Sciatic nerve (tissue), 2 donors: ENCODE measurements at places on chromosomes 1 and 21.

DNA sequence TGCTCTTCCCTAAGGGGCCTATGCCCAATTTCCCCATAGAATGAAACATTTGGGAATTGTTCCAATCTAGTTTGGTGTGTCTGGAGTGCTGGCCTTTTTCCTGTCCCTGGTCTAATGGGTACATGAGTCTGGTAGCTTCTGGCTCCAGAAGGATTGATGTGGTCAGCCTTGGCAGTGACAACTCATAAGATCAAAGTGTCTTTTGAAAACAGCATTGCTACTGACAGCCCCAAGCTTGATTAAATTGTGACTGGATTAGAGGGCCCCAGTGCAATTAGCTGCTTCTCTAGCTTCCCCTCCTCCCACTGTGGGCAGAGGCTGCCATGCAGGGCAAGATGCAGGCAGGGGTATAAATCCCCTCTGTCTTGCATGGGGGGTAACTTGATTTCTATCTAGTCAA, 130.9 kb downstream of the UCK2 start:
- DNase-seq = no peak

DNA sequence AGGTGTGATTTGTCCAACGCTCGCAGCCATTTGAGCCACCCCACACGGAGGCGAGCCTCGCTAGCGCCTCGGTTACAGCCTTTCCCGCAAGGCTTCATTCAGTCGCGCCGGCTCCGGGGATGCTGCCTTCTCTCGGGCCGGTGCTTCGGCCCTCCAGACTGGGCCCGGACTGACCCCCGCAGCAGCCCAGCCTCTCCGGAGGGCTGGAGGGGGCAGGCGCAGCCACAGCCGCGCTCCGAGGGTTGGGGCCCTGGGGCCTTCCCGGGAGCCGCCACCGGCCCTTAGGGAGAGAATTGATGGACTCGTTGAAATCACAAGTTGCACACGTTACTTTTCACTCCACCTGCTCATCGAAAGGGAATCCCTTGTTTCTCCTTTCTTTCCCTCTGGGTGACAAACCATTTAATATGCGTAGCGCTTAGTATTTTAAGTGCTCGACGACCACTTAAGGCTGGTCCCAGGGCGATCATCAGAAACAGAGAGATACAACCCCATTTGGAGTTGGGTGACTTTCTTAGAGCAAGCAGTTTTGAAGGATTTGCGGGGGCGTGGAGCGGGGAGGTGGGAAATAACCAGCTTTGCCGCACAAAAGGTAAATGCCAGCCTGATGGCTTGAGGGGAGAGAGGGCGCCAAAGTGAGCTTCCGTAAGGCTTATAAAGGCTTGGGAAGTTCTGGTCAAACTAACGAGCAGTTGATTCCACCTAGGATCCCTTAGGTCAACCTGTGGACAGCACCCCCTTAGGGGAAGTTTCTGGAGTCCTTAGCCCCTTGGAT, 24.6 kb upstream of the ENAH start:
- no peak for DNase-seq

DNA sequence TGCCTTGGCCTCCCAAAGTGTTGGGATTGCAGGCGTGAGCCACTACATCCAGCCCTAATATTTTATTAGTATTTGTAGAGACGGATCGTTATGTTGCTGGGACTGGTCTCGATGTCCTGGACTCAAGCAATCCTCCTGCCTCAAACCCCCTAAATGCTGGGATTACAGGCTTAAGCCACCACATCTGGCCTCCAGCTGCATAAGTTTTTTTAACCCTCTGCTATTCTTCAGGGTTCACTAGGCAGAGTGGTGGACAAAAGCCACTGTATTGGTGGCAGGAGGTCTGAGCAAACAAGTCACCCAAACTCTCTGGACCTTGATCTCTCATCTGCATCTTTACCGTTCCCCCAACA, 10.1 kb upstream of the CLIC4 start:
- no peak for DNase-seq

GRCh38 chr1:236489710-236490377, 33.9 kb upstream of the LGALS8 start:
- no peak for DNase-seq

DNA sequence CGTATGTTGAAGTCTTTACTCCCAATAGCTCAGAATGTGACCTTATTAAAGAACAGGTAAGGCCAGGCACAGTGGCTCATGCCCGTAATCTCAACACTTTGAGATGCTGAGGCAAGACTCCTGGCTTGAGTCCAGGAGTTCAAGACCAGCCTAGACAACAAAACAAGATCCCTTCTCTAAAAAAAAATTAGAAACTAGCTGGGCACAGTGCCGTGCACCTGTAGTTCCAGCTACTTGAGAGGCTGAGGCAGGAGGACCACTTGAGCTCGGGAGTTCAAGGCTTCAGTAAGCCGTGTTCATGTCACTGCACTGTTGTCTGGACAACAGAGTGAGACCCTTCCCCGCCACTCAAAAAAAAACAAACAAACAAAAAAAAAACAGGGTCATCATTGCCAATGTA, 171.3 kb downstream of the RERE start:
- no peak for DNase-seq

DNA sequence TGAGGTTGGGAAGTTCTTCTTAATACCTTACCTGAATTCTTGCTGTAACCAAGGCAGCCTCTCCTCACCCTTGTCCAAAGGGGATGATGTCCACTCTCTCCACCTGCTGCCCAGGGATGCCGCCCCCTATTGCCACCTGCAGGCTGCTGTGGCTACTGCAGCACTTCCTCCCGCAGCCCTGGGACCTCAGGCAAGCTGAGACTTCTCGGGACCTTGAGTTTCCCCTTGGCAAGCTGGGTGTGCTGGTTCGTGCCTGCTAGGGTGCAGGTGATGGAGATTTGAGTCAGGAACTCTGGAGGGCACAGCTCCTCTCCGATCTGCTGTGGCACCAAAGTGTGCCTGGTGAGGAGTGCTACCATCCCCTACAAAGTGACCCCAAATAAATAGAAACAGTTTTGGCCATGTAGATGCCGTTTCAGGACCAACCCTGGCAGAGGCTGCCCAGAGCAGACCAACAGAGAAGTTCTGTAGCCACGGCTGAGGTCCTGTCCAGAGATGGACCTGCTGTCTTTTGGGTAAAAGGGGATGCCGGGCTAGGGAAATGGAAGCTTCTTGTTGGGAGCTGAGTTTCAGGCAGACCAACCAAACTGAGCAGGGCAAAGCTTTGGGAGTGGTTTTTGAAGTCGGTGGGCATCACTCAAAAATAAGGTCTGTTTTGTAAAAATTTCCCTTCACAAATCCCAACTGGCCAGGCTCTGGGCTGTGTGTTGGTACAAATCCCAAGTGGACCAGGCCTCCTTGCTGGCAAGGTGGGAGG, 31.7 kb downstream of the RUNX3 start:
- peak; percentile 66 for DNase-seq

GRCh38 chr1:223248001-223248769, 105.1 kb upstream of the TLR5 start:
- no peak for DNase-seq

GRCh38 chr1:229203030-229203751, 67.7 kb upstream of the RAB4A start:
- DNase-seq = no peak

DNA sequence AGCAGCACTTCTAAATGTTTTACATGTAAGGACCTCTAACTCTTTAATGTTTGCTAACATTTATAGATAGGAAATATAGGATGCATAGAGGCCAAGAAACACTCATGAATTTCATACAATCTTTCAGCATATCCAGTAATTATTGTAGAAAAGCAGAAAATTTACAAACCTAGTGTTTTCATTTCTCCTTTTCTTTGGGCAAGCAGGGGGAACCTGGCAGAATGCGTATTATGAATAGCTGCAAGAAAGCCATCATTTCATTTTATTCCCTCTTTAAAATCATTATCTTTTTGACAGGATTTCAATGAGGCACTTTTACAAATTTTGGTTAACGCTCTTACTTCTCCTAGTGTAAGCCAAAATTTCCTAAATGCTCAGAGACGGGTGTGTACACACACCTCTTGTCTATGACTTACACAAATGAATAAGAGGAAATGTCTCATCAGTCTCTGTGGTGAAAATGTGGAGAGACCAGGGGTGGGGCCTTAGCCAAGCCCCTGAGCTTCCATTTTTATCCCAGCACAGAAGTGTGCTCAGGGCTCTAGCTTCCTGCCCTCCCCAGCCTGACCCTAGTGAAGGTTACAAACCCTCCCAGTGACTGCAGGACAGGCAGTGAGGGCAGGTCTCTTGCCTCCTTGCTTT, 91.6 kb downstream of the LRRC8C start:
- no peak for DNase-seq

DNA sequence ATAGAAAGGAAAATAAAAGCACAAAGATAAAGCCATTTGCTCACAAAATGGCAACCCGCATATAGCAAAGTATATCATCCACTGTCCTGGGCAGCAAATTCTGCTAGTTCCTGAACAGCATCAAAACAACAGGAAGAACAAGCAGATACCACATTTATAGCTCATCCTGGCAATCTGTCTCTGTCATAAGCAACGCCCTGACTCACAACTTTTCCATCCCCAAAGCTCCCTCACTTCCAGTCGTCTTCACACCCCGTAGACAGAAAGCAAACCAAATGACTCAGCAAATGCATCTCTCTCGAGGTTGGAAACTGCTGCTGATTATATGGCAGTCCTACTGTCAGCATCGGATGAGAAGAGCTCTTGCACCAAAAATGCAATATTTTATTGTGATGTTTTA, 65.8 kb downstream of the AK5 start:
- DNase-seq = no peak

GRCh38 chr1:2865571-2866421, 64.3 kb upstream of the TTC34 start:
- DNase-seq = no peak

GRCh38 chr1:160756849-160757201, 17.8 kb downstream of the SLAMF7 start:
- no peak for DNase-seq

DNA sequence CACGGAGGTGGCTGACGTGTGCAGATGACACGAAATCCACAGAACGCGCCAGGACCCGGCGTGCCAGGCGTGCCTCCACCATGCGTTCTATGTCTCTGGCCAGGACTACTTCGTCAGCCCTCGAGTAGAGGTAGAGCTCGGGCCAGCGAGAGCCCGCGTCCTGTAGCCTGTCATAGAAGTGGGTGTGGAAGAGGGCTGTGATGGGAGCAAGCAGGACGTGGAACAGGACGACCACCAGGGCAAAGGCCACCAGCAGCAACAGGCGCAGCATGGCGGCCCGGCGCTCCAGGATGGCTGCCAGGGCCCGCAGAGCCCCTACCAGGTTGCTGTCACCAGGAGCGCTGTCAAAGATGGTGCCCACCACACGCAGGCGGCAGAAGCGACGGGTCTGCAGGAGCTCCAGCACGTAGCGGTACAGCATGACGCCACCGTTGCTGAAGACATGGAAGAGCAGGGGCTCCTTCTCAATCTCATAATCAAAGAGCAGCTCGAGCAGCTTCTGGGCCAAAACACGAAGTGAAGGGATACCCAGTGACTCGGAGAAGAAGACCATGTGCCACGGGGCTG, 19.6 kb downstream of the TMEM53 start:
- no peak for DNase-seq

- DNase-seq = no peak
Measured at GRCh38 chr21:35426469-35426868, 377.4 kb upstream of the RUNX1 start.

DNA sequence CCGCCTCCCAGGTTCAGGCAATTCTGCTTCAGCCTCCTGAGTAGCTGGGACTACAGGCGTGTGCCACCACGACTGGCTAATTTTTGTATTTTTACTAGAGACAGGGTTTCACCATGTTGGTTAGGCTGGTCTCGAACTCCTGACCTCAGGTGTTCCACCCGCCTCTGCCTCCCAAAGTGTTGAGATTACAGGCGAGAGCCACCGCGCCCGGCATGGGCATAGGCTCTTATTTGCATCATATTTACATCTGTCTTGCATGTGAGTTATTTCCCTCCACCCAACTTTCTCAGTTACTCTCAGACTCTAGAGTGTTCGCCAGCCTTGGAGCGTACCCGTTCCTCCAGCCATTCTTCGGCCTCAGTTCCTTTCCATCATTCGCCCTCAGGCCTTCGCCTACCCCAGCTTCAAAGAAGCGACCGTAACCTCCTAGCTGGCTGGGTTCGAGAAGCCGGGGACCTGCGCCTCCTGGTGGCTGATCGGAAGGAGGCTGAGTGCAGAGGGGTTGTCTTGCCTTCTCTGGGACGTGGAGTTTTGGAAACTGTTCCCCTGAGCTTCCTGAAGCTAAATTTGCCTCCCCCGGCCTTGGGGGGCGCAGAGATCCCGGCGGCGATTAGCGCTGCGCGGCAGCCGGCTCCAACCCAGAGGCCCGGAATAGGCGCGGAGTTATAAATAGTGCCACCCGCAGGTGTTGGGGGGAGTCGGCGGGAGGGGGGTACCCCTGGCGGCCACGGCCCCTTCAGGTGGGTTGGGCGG, 3.6 kb upstream of the ZBTB7B start:
- peak; percentile 82 for DNase-seq

GRCh38 chr1:29303201-29304024, 67.1 kb downstream of the PTPRU start:
- DNase-seq = no peak

- DNase-seq = no peak
Measured at GRCh38 chr21:44082648-44083440, 24.4 kb upstream of the PWP2 start.

DNA sequence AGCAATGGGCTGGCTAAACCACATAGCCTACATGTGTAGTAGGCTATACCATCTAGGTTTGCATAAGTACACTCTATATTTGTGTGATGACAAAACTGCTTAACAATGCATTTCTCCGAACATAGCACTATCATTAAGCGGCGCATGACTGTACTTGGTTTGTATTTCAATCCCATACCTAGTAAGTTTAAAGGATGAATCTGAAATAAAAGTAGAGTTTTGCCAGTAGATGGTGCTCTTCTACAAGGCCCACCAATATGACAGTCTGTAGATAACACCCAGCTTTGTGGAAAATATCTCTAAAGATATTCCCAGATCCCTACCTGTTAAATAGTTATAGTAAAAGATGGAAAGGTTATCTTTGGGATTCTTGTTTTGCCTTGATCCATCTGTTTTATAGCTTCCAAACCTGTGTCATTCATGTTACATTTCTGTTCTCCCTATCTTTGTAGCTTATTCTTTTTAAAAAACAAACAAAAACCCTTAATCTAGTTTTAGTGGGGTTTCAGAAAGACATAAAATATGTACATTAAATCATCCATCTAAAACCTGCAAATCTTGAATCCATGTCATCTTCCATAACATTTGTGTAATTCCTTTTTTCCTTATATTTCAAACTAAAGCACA, 33.9 kb upstream of the ASPM start:
- DNase-seq = no peak

DNA sequence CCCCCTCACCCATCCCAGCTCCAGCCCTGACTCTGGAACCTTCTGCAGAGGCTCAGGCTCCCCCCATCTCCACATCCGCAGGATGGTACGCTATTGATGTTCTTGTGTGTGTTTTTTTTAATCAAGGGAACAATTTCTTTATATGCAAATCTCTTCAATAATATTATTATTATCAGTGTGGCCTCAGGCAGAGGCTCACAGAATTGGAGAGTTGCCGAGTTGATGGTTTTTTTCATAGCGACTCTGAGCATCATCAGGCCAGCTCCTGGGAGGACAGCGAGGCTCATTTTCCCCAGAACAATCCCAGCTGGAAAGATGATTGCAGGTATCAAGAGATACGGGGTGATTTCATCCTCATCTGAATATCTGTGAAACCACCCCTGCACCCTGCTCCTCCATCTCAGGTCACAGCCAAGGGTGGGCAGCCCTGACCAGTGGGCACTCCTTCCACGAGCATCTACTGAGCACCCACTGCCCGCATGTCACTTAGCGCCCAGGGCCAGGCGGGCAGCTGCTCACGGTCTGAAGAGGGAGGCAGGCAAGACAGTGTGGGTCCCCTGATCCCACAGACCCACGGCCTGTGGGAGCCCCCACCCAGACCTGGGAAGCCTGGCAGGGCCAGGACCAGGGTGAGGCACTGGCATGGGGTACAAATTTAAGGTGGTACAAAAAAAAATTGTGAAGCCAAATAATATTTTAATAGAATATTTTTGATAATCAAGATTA, 245.6 kb upstream of the VAMP3 start:
- no peak for DNase-seq
